ENCODE measurements at places on chromosomes 3 and 15.

- no peak for DNase-seq
Measured at GRCh38 chr3:81308306-81308705, 453.1 kb downstream of the GBE1 start.

- DNase-seq, result peak; percentile 31
Measured at GRCh38 chr3:79125313-79125984, 642.3 kb downstream of the ROBO1 start.

- DNase-seq, result no peak
Measured at GRCh38 chr3:121411523-121411922, 134.3 kb downstream of the POLQ start.

DNA sequence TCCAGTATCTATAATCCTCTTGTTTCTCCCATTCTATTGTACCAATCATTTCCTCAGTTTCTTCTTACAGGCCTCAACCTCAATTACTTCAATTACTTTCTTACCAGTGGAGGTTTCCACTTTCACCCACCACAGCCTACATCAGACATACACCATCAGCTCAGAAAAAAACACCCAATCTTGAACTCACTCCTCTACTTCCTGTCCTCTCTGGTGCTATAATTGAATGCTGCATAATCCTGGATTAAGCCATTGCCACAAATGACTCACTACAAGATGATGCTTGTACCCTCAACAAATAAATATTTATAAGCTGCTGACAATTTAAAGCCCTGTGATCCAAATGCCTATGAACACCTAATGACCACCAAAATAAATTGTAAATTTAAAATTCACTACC, 18.5 kb downstream of the RYK start:
- no peak for DNase-seq

DNA sequence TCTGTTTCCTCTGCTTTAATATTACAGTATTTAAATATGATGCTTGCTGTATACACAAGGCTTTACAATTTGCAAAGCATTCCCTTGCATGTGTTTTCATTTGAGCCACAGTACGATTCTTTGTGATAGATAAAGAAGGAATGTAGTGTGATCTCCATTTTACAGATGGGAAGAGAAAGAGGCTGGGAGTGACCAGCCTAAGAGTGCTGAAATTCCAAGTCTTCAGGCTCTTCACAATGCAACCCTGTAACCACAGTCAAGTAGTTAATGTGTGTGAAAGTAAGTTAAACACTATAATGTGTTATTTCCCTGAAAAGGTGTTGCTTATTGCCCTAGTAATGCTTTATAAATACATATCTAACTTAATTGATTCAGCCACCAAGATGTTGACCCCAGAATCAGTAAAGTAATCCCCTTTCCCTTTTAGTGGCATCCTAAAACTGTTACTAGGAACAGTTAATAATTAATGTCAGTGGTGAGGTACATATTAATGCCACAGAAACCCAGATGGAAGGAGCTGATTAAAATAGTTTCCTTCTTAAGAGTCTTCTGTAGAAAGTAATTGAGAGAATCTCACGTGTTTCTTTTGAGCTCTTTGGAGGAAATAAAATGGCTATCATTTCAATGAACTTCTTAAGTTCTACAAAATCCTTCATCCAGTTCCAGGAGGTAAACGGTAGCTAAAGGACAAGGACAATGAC, 110.4 kb downstream of the IL12A start:
- no peak for DNase-seq
